Nephron progenitor cell (in vitro differentiated cells): ENCODE measurements at places on chromosomes 16 and 17.
A peak's percentile ranks its signal among the peaks of the same experiment; 100 is the strongest.

GRCh38 chr17:28811651-28812090 lies 30.9 kb downstream of the FAM222B start:
- no peaks in the 10 kb centered on the region for H3K36me3 ChIP-seq
- H3K27ac ChIP-seq = no peak overlapping the region
- H3K27me3 ChIP-seq = no peaks in the 10 kb centered on the region
- no peak for DNase-seq
- H3K4me3 ChIP-seq = peak overlapping the region; percentile 91
- H3K4me1 ChIP-seq = peaks cover 46% of the 10 kb centered on the region

- peak overlapping the region; percentile 75 for H3K4me3 ChIP-seq
- no peak for DNase-seq
- peaks cover 16% of the 10 kb centered on the region for H3K36me3 ChIP-seq
- peaks cover 32% of the 10 kb centered on the region for H3K4me1 ChIP-seq
Measured at GRCh38 chr16:3882531-3882930, 2.0 kb upstream of the CREBBP start.

- H3K4me1 ChIP-seq = no peaks in the 10 kb centered on the region
- H3K4me3 ChIP-seq = no peak overlapping the region
- no peak overlapping the region for H3K27ac ChIP-seq
- H3K27me3 ChIP-seq = peaks cover 12% of the 10 kb centered on the region
Measured at GRCh38 chr16:80899809-80900592, 95.6 kb upstream of the CDYL2 start.

DNA sequence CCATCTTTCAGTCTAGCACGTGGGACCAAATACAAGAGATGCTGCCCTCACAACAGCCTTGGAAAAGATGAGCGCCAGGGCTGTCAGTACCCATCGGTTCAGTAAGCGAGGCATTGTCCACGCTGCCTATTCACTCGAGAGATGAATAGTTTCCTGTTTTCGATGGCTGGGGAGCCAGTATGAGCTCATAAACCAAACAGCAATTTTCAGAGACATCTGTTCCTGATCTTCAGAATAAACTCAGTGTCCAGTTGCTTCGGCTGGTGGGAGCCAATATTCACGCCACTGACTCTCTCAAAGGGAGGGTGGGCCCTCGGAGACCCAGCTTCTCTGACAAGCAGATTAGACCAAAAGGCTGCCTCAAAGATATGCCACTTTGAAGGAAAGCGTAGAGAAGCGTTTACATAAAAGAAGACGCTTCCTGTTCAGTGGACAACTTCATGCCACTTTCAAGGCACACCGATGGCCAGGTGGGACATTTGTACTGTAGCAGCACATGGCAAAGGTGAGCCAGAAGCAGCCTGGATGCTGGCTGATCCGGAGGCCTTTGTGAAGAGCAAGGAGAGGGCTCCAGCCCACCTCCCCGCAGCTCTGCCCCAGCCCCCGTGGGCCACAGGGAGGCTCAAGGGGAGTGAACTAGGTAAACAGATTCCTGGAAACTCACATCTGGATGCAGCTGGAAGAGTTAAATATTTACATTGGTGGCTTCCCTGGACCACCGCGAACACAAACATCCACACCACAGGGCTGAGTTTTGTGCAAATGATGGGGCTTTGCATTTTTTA lies 6.0 kb downstream of the TIMM22 start:
- peaks cover 30% of the 10 kb centered on the region for H3K4me1 ChIP-seq
- no peak overlapping the region for H3K4me3 ChIP-seq
- peaks cover 43% of the 10 kb centered on the region for H3K36me3 ChIP-seq
- DNase-seq = no peak
- H3K27me3 ChIP-seq = no peaks in the 10 kb centered on the region

- no peak for DNase-seq
- H3K36me3 ChIP-seq = peaks cover 25% of the 10 kb centered on the region
- H3K4me1 ChIP-seq = peaks cover 22% of the 10 kb centered on the region
- no peak overlapping the region for H3K4me3 ChIP-seq
- no peak overlapping the region for H3K27ac ChIP-seq
Measured at GRCh38 chr17:37025847-37026530, 77.2 kb downstream of the AATF start.

- H3K27ac ChIP-seq = no peak overlapping the region
- H3K4me3 ChIP-seq = no peak overlapping the region
- DNase-seq = no peak
- no peaks in the 10 kb centered on the region for H3K4me1 ChIP-seq
- H3K27me3 ChIP-seq = peaks cover 8% of the 10 kb centered on the region
Measured at GRCh38 chr17:33192951-33193911, 99.9 kb downstream of the ASIC2 start.

DNA sequence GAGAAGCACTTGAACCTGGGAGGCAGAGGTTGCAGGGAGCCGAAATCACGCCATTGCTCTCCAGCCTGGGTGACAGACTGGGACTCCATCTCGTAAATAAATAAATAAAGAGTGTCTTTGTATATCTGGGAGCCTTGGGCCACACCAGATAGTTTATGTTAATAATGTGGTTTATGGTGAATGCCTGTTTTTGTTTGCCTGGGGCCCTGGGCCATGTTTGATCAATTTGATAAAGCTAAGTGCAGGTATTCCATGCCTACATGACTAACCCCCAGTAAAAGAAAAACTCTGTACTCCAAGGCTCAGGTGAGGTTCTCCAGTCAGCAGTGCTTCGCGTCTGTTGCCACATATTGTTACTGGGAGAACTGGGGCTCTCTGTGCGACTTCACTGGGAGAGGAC lies 15.1 kb downstream of the SCIMP start:
- H3K4me1 ChIP-seq = peaks cover 2% of the 10 kb centered on the region
- no peak overlapping the region for H3K27ac ChIP-seq
- no peak for DNase-seq
- peaks cover 3% of the 10 kb centered on the region for H3K27me3 ChIP-seq

DNA sequence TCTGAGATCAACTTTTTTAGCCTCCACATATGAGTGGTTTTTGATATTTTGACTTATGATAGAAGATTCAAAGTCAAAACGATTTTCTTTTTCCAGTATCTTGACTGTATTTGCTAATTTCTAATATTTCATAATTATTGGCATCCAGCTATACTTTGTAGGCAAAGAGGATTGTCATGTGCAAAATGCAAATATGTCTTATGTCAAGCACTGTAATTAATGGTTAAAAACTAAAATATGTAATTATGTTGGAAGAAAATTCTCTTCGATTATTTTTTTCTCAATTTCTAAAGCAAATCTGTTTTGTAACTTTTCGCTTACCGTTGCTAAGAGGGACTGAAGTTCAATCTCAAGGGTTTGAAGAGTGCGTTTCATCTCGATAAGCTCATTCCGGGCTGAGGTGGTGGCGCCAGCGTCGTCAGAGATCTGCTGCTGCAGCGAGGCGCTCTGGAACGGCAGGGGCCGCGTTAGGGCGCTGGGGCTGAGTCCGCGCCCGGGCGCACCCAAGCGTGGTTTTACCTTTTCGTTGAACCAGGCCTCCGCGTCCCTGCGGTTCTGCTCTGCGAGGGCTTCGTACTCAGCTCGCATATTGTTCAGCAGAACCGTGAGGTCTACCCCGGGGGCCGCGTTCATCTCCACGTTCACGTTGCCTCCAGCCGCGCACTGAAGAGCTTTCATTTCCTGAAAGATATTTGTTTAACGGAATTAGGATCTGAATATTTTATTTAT lies 3.0 kb downstream of the KRT27 start:
- no peak for DNase-seq
- H3K4me3 ChIP-seq = no peak overlapping the region
- H3K4me1 ChIP-seq = peaks cover 7% of the 10 kb centered on the region
- H3K36me3 ChIP-seq = no peaks in the 10 kb centered on the region

GRCh38 chr17:4389079-4389478 lies 22.6 kb upstream of the UBE2G1 start:
- H3K4me3 ChIP-seq = no peak overlapping the region
- DNase-seq = no peak
- no peaks in the 10 kb centered on the region for H3K36me3 ChIP-seq
- peaks cover 6% of the 10 kb centered on the region for H3K4me1 ChIP-seq

- no peak overlapping the region for H3K4me3 ChIP-seq
- peaks cover 10% of the 10 kb centered on the region for H3K27me3 ChIP-seq
- H3K4me1 ChIP-seq = no peaks in the 10 kb centered on the region
- no peak overlapping the region for H3K27ac ChIP-seq
- H3K36me3 ChIP-seq = no peaks in the 10 kb centered on the region
Measured at GRCh38 chr16:52825892-52826291, 226.8 kb downstream of the CHD9NB start.

- H3K36me3 ChIP-seq = peaks cover 60% of the 10 kb centered on the region
- H3K27ac ChIP-seq = no peak overlapping the region
- no peaks in the 10 kb centered on the region for H3K27me3 ChIP-seq
- DNase-seq = no peak
- H3K4me3 ChIP-seq = no peak overlapping the region
- peaks cover 8% of the 10 kb centered on the region for H3K4me1 ChIP-seq
Measured at GRCh38 chr17:35002876-35003551, 22.7 kb downstream of the LIG3 start.

GRCh38 chr17:29165800-29166506 lies 14.2 kb downstream of the MYO18A start:
- H3K4me1 ChIP-seq = peaks cover 59% of the 10 kb centered on the region
- no peak overlapping the region for H3K4me3 ChIP-seq

DNA sequence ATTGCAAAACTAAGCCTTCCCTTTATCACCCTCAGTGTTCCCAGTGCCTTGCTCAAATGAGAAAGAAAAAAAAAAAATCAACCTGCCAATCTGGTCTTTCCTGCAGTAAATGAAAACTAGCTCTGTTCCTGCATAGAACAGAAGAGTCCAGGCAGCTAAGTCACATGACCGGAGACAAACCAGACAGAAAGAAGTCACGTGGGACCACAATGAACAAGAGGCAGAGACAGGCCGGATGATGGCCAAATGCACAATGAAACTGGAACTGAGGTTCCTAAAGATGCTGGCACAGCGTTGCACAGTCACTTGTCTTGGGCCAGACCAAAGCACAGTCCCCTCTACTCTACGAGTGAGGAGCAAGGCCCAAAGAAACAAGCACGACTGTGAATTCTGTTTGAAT lies 172.5 kb downstream of the GRIN2A start:
- no peaks in the 10 kb centered on the region for H3K27me3 ChIP-seq
- no peak for DNase-seq
- H3K4me3 ChIP-seq = no peak overlapping the region
- no peaks in the 10 kb centered on the region for H3K36me3 ChIP-seq

DNA sequence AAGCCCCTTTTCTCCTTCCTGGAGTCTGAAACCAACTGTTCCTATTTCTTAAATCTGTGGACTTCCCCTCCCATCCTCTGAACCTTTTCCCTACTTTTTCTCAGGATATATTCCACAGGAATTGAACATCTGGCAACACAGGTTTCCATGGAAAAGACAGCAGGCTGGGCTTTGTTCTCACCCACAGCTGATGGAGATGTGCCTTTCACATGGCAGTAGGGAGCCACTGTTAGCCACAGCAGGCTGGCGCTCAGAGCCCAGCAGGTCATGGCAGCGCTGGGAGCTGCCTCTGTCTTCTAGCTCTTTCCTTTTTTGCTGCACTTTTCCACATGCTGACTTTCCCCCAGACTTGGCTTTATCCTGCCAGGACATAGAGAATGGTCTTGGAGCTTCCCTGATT lies 116.4 kb upstream of the NLRP1 start:
- DNase-seq = no peak
- H3K27ac ChIP-seq = no peak overlapping the region

DNA sequence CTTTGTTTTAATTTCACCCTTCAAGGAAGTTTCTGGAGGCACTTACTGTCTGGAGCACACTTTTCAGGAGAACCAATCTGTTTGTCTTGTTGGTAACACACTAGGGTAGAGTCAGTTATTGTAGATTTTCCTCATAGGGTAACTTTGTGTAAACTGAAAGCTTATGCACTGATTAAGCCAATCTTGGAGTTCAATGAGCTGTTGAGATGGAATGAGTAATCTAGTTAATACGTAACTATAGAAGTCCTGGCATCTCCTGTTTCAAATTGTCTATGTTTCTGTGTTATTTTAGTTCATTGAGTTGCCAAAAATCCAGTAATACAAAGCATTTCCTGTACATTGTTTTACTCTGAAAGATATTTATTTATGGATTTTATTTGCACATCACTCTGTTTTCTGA lies 111.6 kb upstream of the HAS3 start:
- H3K36me3 ChIP-seq = peaks cover 15% of the 10 kb centered on the region
- H3K27ac ChIP-seq = no peak overlapping the region
- H3K4me1 ChIP-seq = peaks cover 11% of the 10 kb centered on the region
- DNase-seq = no peak
- H3K27me3 ChIP-seq = no peaks in the 10 kb centered on the region

DNA sequence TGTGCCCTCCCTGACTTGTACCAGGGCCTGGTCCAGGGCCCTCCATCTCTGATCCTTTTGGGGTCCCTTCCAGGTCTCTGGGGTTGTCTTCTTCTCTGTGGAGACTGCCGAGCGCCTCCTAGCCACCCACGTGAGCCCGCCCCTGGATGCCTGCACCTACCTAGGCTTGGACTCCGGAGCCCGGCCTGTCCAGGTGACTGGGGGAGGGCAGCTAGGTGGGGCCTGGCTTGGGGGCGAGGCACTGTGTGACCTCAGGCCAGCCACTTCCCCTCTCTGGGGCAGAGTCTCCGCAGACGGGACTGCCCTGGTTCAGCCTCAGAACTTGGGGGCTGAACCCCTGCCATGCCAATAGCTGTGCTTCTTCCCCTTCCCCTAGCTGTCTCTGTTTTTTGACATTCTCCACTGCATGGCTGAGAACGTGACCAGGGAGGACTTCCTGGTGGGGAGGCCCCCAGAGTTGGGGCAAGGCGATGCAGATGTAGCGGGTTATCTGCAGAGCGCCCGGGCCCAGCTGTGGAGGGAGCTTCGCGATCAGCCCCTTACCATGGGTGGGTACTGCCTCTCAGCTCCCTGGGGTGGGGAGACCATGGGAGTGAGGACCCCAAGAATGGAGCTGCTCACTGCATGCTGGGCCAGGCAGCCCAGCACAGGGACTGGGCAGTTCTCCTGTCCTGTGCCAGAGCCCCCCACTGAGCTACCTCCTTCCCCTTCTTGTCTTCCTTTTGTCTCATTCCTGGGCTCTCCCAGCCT lies 14.6 kb downstream of the FCSK start:
- H3K4me3 ChIP-seq = no peak overlapping the region
- no peak for DNase-seq
- H3K36me3 ChIP-seq = no peaks in the 10 kb centered on the region

DNA sequence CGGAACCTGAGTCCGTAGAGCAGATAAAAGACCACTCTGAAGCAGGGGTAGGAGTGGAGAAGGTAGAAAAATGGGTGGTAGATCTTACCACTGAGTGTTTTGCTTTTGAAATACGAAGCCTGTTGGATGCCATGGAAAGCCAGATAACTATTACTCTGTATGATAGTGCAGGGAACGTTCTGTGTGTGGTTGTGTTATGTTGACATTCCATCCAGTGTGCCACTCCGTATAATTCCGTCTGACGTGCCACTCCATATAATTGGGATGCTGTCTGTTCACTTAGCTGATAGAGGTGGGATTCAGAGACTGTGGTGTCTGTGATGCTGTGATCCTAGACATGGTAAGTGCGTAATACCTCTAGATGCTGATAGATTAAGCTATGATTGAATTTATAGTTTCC lies 263.2 kb upstream of the CACNG5 start:
- no peak for DNase-seq
- no peak overlapping the region for H3K27ac ChIP-seq
- no peaks in the 10 kb centered on the region for H3K36me3 ChIP-seq
- H3K4me3 ChIP-seq = no peak overlapping the region
